ENCODE measurements at places on chromosomes 3 and 15.

DNA sequence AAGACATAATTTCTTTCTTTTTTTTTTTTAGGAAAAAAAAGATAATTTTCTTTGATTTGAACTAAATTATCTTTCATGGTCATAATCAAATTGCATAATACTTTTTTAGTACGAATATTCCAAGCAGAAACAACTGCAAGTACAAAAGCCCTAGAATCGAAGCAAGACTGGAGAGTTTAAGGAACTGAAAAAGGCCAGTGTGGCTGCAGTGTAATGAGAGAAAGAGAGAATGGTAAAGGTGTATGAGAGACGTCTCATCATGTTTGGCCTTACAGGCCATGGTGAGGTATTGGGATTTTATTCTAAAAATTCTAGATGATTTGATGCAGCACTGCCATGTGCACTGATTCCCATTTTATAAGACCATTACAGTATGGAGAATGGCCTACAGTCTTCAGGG, 180.9 kb downstream of the SUCNR1 start:
- DNase-seq, result no peak

DNA sequence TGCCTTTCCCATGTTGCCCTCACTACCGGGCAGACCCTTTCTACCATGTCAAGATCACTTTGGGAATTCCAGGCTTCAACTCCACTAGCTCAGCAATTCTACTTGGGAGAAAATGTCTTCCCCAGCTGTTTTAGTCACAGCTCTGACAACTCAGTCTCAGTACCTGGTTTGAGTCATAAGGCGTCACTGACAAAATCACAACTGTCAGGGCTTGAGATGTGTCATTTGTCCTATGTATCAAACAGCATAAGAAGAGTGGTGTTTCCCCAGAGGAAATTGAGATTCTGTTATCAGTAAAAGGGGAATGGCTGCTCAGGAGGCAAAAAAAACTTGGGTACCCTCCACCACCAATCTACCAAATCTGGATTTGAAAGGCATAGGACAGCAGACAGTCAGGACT, 594.9 kb upstream of the SUCLG2 start:
- no peak for DNase-seq

DNA sequence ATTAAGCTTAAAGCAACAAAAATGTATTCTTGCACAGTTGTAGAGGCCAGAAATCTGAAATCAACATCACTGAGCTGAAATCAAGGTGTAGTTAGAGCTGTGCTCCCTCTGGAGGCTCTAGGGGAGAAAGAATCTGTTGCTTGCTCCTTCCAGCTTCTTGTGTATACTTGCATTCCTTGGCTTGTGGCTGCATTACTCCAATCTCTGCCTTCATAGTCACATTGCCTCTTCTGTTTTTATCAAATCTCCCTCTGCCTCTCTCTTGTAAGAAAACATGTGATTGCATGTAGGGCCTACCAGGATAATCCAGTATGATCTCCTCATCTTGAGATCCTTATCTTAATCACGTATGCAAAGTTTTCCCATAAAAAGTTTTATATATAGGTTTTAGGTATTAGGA, 487.9 kb upstream of the SGO1 start:
- no peak for DNase-seq

- DNase-seq, result no peak
These were observed 312.7 kb upstream of the DPH6 start for GRCh38 chr15:35858707-35859106.

DNA sequence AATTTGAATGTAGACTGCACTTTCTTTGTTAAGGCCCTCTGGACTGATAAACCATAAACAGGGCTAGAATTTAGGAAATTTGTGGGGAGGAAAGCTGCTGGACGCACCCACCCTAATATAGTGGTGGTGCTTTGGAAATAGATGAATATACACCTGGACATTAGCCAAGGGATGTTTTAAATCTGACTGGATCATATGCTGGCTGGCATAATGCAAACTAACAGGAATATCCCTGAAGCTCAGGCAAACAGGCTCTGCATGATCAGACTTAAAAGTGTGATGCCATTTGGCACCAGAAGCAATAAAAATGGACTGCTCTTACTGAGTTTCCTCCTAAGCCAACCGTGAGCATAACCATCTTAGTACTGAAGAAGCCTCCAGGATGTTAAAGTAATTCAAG, 465.8 kb upstream of the ROBO1 start:
- DNase-seq, result no peak

DNA sequence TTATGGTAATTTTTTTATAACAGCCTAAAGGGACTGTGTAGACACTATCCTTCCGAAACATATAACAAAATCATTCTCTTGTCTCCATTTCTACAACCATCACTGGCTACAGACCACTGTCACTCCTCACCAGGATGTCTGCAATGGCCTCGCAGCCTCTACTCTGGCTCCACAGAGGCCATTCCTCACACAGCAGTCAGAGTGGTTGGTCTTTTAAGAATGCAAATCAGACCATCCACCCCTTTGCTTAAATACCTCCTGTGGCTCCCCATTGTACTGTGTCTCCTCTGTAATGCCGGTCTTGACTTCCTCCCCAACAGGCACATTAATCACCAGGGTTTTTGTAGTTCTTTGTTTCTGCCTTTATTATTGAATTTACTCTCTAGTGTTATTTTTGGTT, 344.8 kb downstream of the ERC2 start:
- DNase-seq, result no peak

GRCh38 chr3:187807086-187807862, 62.0 kb upstream of the BCL6 start:
- no peak for DNase-seq

- DNase-seq, result no peak
These were observed 68.9 kb downstream of the SMAD3 start for GRCh38 chr15:67134067-67134838.

DNA sequence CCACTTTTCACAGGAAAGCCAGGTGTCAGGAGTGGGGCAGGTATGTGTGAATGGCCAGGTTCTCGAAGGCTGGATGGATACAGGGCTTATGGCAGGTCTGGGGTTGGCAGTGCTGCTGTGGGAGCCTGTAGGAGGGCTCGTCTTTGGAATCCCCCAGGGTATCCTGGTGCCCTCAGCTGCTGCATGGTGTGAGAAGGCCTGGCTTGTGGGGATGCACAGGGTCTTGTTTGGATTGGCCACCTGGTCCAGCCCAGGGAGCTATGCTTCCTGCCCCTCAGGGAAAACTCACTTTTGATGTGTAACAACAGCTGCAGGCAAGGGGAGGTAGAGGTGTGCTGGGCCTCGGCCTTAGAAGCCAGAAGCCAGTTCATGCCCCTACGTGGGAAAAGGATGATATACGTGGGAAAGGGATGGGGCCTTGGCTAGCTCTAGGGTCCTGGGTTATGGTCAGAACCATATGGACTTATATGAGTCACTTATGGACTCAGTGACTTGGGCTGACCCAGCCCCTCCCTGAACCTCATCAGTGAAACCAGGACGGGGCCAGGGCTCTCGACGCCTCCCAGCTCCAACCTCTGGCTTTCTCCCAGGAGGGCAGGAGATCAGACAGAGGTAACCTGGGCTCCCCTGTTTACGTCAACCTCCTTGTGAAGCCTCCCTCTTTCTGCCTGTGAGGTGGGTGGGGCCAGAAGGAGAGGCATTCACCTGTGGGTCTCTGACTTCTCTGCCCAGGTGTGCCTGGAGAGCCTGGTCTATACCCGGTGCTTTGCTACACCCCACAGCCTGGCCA, 37.8 kb upstream of the CSPG4 start:
- DNase-seq, result no peak

- no peak for DNase-seq
These were observed 456.6 kb upstream of the CCDC54 start for GRCh38 chr3:106920609-106921008.

DNA sequence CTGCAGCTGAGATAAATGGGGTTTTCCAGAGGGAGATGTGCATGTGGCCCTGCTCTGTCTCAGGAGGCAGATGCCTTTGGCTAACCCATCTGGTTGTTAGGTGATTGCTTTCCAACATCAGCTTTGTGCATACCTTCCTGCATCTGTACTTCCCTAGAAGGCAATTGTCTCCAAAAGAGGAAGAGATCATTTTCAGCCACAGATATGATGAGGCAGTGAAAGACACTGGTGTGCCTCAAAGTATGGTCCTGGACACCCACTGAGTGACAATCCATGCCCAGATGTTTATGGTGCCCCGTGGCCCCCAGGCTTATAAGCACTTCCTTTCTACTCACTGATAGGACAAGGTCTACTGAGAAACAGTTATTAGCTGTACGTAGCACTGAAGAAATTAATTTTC, 117.5 kb upstream of the NR2F2 start:
- DNase-seq, result no peak

DNA sequence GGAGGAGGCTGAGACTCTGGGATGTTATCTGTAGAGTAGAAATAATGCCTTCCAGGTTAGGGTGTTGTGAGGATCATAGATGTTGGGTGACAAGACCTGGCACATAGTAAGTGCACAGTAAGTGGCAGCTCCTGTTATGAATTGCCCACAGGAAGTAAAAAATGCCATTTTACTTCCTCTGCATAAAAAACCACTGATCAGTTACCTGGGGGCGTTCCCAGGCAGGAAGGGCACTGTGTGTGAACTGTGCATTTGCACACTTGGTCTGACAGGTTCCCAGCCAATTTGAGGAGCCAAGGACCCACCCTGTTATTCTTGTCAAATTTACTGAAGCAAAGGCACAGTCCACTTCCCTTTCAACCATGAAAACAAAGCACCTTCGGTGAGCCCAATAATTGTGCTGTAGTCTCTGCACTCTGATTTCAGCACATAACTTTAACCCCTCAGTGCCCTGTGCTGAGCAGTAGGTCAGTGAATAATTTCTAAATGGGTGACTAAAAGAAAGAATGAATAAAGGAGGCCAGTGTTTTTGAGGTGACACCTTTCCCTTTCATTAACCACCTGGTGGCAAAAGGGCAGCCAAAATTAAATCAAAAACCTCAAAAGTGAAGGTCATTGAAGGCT, 85.8 kb upstream of the ARHGEF3 start:
- DNase-seq, result no peak

- no peak for DNase-seq
These were observed 25.6 kb upstream of the CFAP161 start for GRCh38 chr15:81108427-81108826.

All from hematopoietic multipotent progenitor cell treated with erythropoietin and hydrocortisone succinate and interleukin-3 and kit ligand, for 17 days (in vitro differentiated cells).